ENCODE measurements at places on chromosomes 1 and 21. TPM values are rescaled to one million over a fixed set of nuclear protein-coding genes. Genes with fewer than 3 reads are reported as not detected.

GRCh38 chr1:81125672-81126071 is 675.1 kb upstream of the ADGRL2 start:
- no peak overlapping the region for H3K4me3 ChIP-seq
- H3K27ac ChIP-seq, result no peak overlapping the region
- H3K4me1 ChIP-seq, result no peaks in the 10 kb centered on the region
- no peaks in the 10 kb centered on the region for H3K36me3 ChIP-seq
- H3K27me3 ChIP-seq, result no peaks in the 10 kb centered on the region
- no peak for DNase-seq

DNA sequence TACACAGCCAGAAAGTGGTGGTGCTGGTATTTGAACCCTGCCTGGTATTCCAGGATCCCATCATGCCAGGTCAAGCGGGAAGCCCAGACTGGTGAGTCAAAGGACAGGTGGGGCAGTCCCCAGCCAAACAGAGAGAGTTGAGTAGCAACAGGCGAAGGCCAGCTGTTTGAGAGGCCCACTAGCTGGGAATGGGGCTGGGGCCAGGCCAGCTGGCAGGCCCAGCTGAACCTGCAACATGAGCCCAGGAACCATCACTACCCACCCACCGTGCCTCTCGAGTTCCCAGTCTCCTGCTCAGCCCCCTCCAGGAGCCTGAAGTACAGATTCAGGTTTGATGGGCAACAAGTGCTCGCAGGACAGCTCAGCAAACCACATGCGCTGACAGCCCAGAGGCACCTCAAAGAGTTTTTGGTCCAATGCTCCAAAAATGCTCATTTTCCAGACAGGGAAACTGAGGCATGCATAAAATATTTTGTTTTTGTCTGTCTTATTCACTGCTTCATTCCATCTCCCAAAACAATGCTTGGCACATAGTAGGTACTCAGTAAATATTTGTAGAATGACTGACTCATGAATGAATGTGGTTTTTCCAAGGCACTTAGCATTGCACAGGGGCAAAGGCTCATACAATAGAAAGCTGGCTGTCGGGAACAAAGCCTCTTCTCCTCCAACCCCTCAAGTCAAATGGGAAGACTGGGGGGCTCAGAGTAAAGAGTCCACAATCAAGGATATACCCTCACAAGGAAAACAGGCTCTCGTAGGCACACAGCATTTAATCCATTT is 42.5 kb upstream of the CLIC4 start:
- DNase-seq, result no peak
- no peak overlapping the region for H3K27ac ChIP-seq
- peaks cover 21% of the 10 kb centered on the region for H3K4me1 ChIP-seq
- H3K4me3 ChIP-seq, result no peak overlapping the region
- H3K27me3 ChIP-seq, result no peaks in the 10 kb centered on the region

GRCh38 chr1:2248127-2248826 is 20.2 kb downstream of the SKI start:
- peaks cover 61% of the 10 kb centered on the region for H3K4me1 ChIP-seq
- H3K36me3 ChIP-seq, result no peaks in the 10 kb centered on the region
- peak overlapping the region; percentile 46 for H3K27ac ChIP-seq

GRCh38 chr1:53766831-53767405 is 28.0 kb upstream of the GLIS1 start:
- DNase-seq, result no peak
- H3K4me3 ChIP-seq, result peak overlapping the region; percentile 46
- H3K4me1 ChIP-seq, result no peaks in the 10 kb centered on the region
- peaks cover 31% of the 10 kb centered on the region for H3K36me3 ChIP-seq
- no peaks in the 10 kb centered on the region for H3K27me3 ChIP-seq

- no peaks in the 10 kb centered on the region for H3K27me3 ChIP-seq
- no peak overlapping the region for H3K4me3 ChIP-seq
- H3K36me3 ChIP-seq, result no peaks in the 10 kb centered on the region
- no peak for DNase-seq
- no peak overlapping the region for H3K27ac ChIP-seq
Measured at GRCh38 chr1:22485431-22485830, 33.8 kb downstream of the ZBTB40 start.

DNA sequence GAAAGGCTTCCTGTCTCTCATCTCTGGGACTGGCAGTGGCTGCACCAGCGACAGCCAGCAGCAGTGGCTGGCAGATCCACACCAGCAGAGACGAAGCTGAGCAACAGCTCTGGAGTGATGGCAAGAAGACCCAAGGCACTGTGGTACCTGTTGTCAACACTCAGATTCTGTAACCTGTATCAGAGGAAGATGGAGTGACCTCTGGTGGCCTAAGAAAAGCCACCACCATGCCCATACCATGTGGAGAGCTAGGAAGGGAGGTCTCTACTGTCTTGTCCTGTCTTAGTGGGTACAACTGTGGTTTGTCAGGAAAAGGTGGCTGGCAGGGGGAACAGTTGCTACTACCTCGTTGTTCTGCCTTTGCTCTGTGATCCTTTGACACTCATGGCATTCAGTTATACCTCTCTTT is 22.5 kb upstream of the RHBDL2 start:
- H3K27me3 ChIP-seq, result no peaks in the 10 kb centered on the region
- no peak overlapping the region for H3K27ac ChIP-seq
- H3K4me1 ChIP-seq, result peaks cover 4% of the 10 kb centered on the region

GRCh38 chr1:228851618-228852017 is 116.3 kb downstream of the RHOU start:
- no peak for DNase-seq
- H3K27ac ChIP-seq, result no peak overlapping the region
- no peaks in the 10 kb centered on the region for H3K36me3 ChIP-seq
- no peaks in the 10 kb centered on the region for H3K4me1 ChIP-seq

DNA sequence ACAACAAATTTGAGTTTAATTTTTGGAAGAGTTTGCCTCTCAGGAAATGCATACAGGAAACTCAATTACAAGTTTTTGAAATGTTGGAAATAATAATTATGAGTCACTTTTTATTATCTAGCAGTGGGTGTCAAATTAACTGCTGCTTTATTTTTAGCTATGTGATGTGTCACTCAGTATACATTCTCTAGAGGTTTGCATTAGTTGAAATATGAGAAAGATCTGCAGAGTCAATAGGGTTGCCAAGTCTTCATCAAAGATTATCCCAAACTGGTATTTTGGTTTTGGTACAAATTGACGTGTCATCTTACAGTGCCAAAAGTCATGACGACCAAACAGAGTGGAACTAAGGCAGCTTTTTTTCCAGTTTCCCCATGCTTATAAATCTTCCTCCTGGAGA is 54.3 kb upstream of the DIPK1A start:
- no peak overlapping the region for H3K27ac ChIP-seq
- H3K27me3 ChIP-seq, result peaks cover 16% of the 10 kb centered on the region
- no peaks in the 10 kb centered on the region for H3K4me1 ChIP-seq
- DNase-seq, result no peak
- H3K36me3 ChIP-seq, result no peaks in the 10 kb centered on the region

GRCh38 chr1:119331915-119332314 is 36.7 kb upstream of the HAO2 start:
- no peaks in the 10 kb centered on the region for H3K36me3 ChIP-seq
- peaks cover 26% of the 10 kb centered on the region for H3K4me1 ChIP-seq
- no peak overlapping the region for H3K4me3 ChIP-seq
- no peaks in the 10 kb centered on the region for H3K27me3 ChIP-seq
- H3K27ac ChIP-seq, result no peak overlapping the region

DNA sequence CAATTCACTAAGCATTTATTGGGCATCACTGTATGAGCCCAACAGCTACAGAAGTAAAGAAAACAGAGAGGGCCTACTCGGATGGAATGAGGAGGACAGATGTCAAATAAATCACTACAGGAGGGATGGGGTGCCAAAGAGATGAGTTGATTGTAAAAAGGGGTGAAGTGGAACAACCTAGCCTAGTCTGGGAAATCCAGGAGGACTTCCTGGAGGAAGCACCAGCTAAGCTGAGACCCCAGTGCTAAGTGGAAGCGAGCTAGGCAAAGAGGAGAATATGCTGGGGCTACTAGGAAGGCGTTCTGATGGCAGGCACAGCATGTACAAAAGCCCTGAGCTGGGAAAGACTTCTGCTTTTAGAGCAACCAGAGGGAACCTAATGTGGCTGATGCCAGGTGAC is 42.1 kb downstream of the TAS1R2 start:
- H3K27me3 ChIP-seq, result peaks cover 3% of the 10 kb centered on the region
- no peak for DNase-seq
- H3K4me3 ChIP-seq, result no peak overlapping the region
- H3K36me3 ChIP-seq, result no peaks in the 10 kb centered on the region
- no peak overlapping the region for H3K27ac ChIP-seq

DNA sequence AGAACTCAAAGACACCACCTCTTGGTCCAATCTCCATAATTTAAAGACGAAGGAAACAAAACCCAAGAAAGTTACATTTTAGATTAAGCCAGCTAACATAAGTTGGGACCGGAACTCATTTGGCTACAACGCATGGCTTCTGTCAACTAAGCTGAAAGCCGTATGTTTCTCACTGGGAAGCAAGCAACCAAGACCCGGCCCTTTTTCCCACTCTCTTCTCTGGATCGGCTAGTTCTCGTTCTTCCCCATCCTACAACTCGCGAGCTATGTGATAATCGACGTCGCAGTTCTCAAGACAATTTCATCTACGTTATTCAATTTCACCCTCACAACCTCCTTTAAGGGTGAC is 601 bp downstream of the CCT8 start:
- H3K27ac ChIP-seq, result peak overlapping the region; percentile 93
- DNase-seq, result no peak
- H3K4me1 ChIP-seq, result peaks cover 20% of the 10 kb centered on the region
- H3K27me3 ChIP-seq, result no peaks in the 10 kb centered on the region
- H3K4me3 ChIP-seq, result peak overlapping the region; percentile 71
- peaks cover 9% of the 10 kb centered on the region for H3K36me3 ChIP-seq

- H3K4me3 ChIP-seq, result no peak overlapping the region
- no peaks in the 10 kb centered on the region for H3K36me3 ChIP-seq
- H3K27me3 ChIP-seq, result no peaks in the 10 kb centered on the region
- no peaks in the 10 kb centered on the region for H3K4me1 ChIP-seq
- no peak for DNase-seq
- H3K27ac ChIP-seq, result no peak overlapping the region
Measured at GRCh38 chr21:44332383-44332782, 6.8 kb downstream of the CFAP410 start.

DNA sequence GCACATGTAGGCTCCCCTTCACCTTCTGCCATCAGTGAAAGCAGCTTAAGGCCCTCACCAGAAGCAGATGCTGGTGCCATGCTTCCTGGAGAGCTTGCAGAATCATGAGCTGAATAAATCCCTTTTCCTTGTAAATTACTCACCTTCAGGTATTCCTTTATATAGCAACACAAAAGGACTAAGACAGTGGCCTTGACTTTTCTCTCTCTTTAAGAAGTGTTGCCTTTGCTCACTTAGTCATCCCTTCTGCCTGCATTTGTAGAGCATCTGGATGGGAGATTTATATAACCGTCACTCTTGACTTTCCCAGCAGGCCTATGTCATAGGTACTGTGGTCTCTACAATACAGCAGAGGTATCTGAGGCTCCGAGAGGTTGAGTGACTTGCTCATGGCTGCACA is 3.7 kb downstream of the PCSK9 start:
- no peak overlapping the region for H3K27ac ChIP-seq
- DNase-seq, result no peak
- H3K27me3 ChIP-seq, result no peaks in the 10 kb centered on the region
- H3K4me1 ChIP-seq, result peaks cover 9% of the 10 kb centered on the region
- no peak overlapping the region for H3K4me3 ChIP-seq

- peak overlapping the region; percentile 23 for H3K27ac ChIP-seq
- no peaks in the 10 kb centered on the region for H3K27me3 ChIP-seq
- H3K36me3 ChIP-seq, result peaks cover 100% of the 10 kb centered on the region
Measured at GRCh38 chr1:39754906-39755504, 16.1 kb downstream of the OXCT2 start.

- no peaks in the 10 kb centered on the region for H3K36me3 ChIP-seq
- no peaks in the 10 kb centered on the region for H3K27me3 ChIP-seq
- no peaks in the 10 kb centered on the region for H3K4me1 ChIP-seq
- no peak for DNase-seq
- H3K27ac ChIP-seq, result peak overlapping the region; percentile 1
- no peak overlapping the region for H3K4me3 ChIP-seq
Measured at GRCh38 chr1:16605532-16606505, 7.5 kb downstream of the NBPF1 start.

GRCh38 chr1:112436384-112437156 is 40.6 kb downstream of the CTTNBP2NL start:
- peak overlapping the region; percentile 18 for H3K27ac ChIP-seq
- no peak overlapping the region for H3K4me3 ChIP-seq
- H3K27me3 ChIP-seq, result no peaks in the 10 kb centered on the region

DNA sequence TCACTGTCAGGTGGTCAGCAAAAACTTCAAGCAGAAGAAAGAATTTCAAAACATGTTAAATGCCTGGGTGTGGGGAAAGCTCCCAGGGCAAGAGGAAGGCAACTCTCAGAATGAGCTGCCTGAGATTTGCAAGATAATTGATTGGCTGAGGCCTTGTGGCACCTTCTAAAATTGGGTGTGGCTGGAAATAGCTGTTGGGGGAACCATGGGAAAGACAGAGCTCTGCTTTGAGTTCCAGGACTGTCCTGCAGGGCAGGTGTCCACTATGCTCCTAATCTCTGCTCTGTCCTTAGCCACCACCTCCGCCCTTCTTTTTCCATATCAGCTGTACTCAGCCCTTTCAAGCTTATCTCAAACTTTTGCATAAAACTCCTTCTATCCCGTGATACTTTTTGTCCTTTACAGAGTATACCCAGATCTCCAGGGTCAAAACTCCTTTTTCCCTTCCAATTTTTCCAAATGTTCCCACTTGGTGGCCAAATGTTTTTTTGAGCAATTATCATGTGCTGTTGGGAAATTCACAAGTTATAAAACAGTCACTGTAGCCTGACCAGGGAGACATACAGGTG is 23.8 kb upstream of the PPP2R5A start:
- H3K27me3 ChIP-seq, result no peaks in the 10 kb centered on the region
- H3K4me3 ChIP-seq, result no peak overlapping the region
- H3K36me3 ChIP-seq, result no peaks in the 10 kb centered on the region

- peak overlapping the region; percentile 41 for H3K27ac ChIP-seq
- DNase-seq, result no peak
- no peaks in the 10 kb centered on the region for H3K27me3 ChIP-seq
- H3K4me3 ChIP-seq, result no peak overlapping the region
- no peaks in the 10 kb centered on the region for H3K36me3 ChIP-seq
Measured at GRCh38 chr1:28927266-28927647, 12.9 kb downstream of the EPB41 start.

The KLF17 gene
- 0.19 TPM for total RNA-seq

The MROH9 gene
- total RNA-seq, result not detected

The MPL gene
- not detected for total RNA-seq

The LCE1A gene
- not detected for total RNA-seq

The ASPM gene
- total RNA-seq, result 21.8 TPM

The APP gene
- 58.2 TPM for total RNA-seq

The CCDC181 gene
- total RNA-seq, result 0.38 TPM

The C1orf159 gene
- total RNA-seq, result 6.9 TPM

The RAB42 gene
- total RNA-seq, result 0.21 TPM

The LGR6 gene
- total RNA-seq, result 2.5 TPM

The RUSC1 gene
- 43.6 TPM for total RNA-seq

The DDR2 gene
- total RNA-seq, result 8.2 TPM

The HSD3B2 gene
- total RNA-seq, result not detected

All from esophagus squamous epithelium (tissue), 5 donors.